CD4-positive, alpha-beta T cell treated with Interleukin-10 for 1 hour (primary cell): ENCODE measurements at places on chromosomes 2 and 18.

DNA sequence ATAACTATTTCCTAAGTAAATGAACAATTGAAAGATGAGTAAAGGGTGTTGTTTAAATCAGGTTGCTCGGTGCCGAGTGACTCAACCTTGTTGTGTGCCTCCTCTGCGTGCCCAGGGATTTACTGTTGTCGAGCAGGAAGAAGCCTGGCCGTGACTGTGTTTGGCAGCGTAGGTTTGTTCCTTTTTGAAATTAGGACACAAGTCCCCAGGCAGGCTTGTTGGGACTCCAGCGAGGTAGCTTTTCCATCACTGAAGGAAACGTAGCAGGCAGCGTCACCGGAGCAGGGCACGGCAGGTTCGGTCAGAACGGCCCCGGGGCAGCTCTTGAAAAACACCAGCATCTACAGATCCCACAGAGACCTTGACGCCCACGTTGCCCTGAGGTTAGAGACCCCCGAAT is 48.6 kb downstream of the TMEM18 start:
- DNase-seq, result no peak

GRCh38 chr18:63152096-63152495 is 167.5 kb downstream of the BCL2 start:
- peak; percentile 57 for DNase-seq

DNA sequence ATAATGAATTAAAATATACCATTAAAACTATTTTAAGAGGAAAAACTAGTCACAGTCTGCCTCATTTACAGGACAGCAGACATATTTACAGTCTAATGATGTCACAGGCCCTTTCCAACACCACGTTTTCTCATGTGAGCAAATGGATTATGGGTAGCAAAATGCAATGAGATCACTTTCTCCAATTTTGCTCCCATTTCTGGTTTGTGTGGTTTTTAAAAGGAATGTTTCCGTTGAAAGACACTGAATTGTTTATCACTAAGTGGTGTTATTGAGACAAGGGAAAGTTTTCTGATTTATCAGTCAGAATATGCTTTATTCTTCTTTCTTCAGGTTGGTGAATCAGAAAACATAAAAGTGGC is 11.4 kb upstream of the NR4A2 start:
- DNase-seq, result peak; percentile 20

DNA sequence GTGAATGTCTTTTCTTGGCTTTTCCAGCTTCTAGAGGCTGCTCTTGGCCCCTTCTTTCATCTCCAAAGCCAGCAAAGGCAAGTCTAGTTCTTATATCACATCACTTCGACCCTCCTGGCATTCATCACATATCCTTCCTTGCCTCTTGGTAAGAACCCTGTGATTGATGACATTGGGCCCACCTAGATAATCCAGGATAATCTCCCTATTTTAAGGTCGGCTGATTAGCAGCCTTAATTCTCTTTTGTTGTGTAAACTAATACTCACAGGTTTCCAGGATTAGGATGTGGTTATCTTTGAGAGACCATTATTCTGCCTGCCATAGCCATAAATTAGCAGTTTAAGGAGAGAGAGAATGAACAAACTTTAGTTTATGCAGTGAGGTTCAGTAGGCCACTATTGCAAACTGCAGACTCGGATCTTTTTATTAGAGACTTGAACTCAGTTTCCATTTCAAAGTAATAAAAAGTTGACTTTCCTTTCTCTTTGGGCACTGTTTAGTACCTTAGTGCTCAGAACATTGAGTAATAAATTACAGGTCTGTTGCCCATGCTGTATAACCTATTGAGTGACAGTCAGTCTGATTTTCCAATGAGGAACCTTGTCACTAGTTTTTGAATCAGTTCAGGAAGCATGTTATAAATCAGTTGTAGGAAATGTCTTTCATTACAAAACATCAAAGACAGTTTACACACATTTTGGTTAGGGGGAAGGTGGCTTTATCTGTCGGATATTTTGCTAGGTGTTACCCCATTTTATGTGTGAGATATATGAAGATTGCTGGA is 4.5 kb downstream of the NDUFV2 start:
- no peak for DNase-seq

DNA sequence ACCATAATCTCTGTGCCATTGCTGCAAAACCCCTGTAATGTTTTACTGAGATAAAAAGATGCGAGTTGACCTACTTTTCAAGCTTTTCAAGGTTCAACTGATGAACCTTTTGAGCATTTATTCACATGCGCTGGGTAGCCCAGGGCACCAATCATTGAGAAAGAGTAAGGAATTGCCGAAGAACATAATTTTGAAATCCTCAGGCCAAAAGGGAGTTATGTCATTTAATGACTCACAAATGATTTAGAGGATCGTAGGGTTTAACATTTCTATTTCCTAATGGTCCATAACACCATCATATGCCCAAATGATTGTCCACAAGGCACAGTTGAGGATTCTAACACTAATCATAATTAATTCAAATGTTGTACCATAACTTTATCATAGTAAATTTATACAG is 20.2 kb upstream of the DLX1 start:
- DNase-seq, result no peak

GRCh38 chr2:120933693-120934573 is 198.3 kb downstream of the GLI2 start:
- DNase-seq, result no peak

DNA sequence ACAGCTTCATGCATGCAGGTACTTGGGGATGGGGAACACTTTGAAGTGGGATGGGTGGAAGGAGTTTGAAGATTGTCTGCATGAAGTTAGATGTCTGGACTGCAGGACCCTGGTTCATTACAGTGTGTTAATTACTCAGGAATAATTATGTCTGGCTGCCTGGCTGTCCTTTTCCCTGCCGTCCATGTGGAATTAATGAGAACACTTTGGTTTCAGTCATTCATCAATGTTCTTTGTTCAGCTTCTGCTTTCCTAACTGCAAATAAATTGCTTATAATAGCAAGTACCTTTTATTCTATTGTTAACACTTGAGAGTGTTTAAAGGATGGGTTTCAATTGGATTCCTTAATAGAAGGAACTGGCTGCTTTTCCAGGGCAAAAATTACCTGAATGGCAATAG is 35.8 kb downstream of the MTCL1 start:
- no peak for DNase-seq

GRCh38 chr18:58960946-58961722 is 96.5 kb downstream of the ZNF532 start:
- DNase-seq, result no peak

GRCh38 chr18:5529471-5529870 is 14.3 kb downstream of the EPB41L3 start:
- DNase-seq, result no peak

DNA sequence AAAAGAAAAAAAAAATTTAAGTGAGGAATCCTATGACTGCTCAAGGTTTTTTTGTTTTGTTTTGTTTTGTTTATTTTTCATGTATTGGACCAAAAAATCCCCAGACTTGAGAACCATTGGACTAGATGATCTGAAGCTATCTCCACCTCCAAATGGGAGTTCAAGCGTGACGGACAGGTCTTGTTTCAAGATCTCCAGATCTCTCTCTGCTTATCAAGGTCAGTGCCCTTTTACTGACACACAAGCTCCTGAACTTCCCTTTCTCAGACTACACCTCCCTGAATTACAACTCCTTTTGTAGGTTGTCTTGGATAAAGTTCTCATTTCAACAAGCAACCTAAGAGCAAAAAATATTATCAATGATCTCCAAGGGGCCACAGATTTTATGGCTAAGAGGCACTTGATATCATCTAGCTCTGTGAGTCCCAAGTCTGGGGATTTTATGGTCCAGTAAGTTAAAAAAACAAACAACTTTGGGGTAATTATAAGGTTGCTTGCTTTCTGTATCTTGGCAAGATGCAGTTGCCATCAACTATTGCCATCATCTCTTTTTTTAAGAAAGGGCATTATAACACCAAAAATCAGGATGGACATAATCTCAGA is 396.0 kb upstream of the ATP5MC3 start:
- no peak for DNase-seq
